ENCODE measurements at places on chromosomes 1 and 21.

GRCh38 chr1:35288761-35289160 lies 20.3 kb downstream of the ZMYM4 start:
- no peak for DNase-seq

GRCh38 chr1:154627257-154628120 lies 19.5 kb upstream of the ADAR start:
- peak; percentile 96 for DNase-seq

DNA sequence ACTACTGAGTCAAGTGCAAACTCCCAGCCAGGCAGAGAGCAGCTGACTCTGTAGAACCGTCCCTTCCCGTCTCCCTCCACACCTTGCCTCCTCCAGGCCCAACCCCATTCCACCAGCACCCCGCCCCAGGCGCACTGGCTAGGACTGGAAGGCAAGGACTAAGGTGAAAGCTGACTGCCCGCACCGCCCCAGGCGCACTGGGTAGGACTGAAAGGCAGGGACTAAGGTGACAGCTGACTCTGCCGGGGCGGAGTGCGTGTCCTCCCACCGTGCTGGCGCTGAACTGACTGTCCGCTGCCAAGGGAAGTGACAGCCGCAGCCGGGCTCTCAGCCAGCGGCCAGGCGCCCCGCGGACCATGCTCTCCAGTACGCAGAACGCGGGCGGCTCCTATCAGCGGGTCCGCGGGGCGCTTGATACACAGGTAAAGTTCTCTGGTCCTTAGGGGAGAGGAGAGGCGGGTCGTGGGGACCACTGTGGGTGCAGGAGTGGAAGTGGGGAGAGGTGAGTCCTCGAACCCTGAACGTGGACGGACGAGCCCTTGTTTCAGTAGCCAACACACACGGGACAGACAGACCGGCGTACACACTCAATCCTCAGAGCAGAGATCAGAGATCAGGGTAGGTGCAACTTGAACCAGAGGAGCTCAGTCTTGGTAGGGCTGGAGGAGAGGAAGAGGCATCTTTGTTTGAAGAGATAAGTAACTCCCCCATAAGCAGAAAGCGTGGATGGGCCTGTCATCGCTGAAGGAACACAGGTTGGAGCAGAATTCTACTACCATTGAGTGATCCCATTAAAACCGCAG lies 58.0 kb downstream of the RBM11 start:
- DNase-seq = no peak

DNA sequence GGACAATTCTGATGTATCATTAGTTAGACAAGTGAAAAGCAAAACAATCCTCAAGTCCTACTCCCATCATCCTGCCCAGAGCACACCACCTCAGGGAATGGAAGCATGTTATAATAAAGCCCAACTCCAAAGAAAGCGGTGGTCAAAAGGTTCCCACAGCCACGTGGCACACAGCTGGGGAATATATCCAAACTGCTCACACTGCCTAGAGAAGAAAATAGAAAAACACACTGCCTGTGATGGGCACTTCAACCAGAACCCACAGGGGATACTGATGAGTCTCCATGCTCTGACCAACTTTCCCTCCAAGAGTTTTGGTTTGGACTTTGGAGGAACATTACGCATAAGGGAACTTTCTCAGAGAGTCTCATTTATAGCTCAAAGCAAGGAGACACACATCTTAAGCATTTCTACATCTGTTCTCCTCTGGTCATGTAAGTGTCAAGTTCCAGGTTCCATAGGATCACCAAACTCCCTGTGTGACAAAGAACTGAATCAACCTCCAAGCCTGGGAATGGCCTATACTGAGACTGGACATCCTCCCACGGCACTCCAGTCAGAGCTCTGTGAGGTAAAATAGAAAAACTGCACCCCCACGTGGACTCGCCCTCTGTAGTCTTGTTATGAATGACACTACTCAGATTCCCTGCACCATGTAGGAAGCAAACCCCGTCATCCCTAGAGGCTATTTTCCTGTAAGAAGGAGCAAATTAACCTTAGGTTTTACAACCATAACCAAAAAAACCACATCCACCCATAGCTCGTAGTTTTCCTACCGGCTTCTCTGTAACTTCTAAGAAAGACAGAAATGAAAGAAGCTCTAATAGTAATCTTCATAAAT lies 12.2 kb downstream of the DSTYK start:
- DNase-seq = peak; percentile 82

GRCh38 chr1:208179961-208180409 lies 64.2 kb downstream of the PLXNA2 start:
- DNase-seq = no peak

DNA sequence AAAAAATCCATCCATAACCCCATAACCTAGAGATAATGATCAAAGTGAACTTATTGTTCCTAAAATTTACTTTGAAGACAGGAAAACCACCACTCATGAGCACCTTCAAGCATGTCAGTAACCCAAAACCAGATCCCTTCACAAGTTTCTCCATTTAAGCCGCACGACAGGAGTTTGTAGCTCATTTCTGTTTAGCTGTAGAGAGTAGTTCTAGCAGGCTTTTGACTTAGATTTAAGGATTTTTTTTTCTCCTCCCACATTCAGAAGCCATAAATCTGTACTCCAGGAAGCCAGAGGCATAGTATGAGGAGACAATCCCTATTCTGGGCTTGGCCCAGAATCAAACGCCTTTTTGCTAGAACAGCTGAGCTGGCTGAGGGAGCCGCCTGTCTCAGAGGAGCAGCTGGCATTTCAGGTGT lies 25.6 kb downstream of the TOMM20 start:
- DNase-seq = no peak

DNA sequence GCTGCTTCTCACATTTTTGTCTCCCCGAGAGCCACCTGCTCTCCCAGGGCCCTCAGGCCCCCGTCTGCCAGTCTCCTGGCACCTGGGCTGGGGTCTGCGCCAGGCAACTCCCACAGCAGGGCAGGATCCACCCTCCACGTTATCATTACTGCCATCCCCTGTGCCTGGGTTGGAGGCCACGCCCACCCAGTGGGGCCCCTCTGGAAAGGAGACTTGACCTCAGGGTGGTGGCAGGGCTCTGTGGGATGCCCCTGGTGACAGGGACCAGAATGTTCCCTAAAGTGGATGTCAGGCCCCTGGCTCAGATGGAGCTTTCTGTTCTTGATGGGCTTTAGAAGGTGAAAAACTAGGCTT lies 66.6 kb downstream of the SKI start:
- DNase-seq = no peak

GRCh38 chr1:115425442-115425841 lies 87.4 kb upstream of the NGF start:
- DNase-seq = no peak

- DNase-seq = no peak
These were observed at the start of gene SYPL2 for GRCh38 chr1:109466452-109467300. SYPL2 (plus strand) TSS chr1:109466546; CDS start chr1:109466844, 298 bp downstream.

DNA sequence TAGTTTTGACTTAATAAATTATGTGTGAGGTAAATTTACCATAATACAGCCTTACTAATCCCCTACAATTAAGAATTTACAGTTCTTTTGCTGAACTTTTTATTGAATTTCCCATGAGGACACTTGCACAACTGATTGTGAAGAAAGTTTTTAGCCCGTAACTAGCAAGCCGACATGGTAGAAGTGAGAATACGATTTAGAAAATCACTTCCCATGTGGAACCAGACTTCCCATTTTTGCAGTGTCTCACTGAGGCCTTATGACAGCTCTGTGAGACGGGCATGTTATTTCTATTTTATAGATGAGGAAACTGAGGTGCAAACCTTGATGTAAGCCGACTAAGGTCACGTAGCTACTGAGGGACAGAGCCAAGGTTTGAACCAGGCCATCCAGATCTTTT lies 32.5 kb upstream of the LMO4 start:
- no peak for DNase-seq

- no peak for DNase-seq
These were observed 68.6 kb upstream of the MCOLN3 start for GRCh38 chr1:85116856-85117255.

GRCh38 chr21:45262616-45263015 lies 25.1 kb downstream of the POFUT2 start:
- DNase-seq = no peak

GRCh38 chr1:101816262-101816661 lies 180.5 kb downstream of the OLFM3 start:
- no peak for DNase-seq

- DNase-seq = no peak
These were observed 17.3 kb downstream of the SLAMF1 start for GRCh38 chr1:160629286-160630210.

DNA sequence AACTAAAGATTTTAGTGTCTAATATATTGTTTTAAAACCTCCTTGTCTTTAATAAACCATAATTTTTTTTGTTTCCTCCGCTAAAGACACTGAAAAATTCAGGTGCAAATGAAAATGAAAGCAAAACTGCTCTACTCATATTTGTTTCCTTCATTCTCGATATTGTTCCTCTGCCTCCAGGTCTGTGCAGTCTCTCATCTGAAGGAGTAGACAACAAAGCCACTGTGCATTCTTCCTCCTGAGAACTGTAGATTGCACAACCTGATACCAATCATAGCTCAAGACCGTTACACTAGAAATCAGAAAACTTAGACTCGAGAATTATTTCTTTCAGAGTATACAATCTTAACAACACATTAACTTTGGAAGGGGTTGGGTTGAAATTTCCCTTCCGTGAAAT lies 373.1 kb upstream of the CXADR start:
- DNase-seq = no peak

DNA sequence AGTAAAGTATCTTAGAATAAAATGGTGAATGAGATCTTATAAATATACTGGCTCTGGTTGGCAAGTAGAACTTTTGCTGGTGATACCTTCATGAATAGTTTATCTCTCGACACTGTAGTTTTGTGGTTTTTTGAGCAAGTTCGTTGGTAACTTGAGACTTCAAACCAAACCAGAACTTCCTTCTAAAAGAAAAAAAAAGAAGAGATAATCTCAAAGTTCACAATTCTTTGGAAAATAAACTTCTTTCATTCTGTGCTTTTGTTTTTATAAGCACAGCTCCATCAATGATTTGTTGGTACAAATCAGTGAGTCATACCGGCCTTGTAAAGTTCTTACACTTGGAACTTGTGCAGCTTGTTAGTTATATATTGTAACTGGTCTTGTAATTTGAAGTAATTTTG lies 2.3 kb downstream of the HIPK1 start:
- no peak for DNase-seq

Measured in stimulated activated effector memory CD8-positive, alpha-beta T cell treated with anti-CD3 and anti-CD28 coated beads, Interleukin-12 subunit alpha, Interleukin-12 subunit beta, amount 100 ng/mL, for 72 hours (primary cell).